Forelimb muscle (tissue), 1 donor: ENCODE measurements at places on chromosomes 2 and 18.

DNA sequence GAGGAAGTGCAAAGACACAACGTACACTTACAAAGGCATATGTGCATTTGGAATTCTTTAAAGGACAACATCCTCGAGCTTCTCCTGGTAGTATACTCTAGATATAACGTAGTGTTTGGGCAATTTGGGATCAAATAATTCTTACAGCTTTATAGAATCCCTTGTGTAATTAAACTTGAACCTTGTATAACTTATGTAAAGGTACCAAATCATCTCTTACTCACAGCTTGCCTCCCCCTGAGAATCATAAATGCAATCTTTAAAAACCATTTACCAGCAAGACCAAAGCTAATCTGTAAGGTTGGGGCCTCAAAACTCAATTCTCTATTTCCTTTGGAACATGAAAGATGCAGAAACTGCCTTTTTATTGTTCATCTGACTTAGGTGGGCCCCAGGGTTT is 12.2 kb upstream of the TNP1 start:
- DNase-seq, result no peak

DNA sequence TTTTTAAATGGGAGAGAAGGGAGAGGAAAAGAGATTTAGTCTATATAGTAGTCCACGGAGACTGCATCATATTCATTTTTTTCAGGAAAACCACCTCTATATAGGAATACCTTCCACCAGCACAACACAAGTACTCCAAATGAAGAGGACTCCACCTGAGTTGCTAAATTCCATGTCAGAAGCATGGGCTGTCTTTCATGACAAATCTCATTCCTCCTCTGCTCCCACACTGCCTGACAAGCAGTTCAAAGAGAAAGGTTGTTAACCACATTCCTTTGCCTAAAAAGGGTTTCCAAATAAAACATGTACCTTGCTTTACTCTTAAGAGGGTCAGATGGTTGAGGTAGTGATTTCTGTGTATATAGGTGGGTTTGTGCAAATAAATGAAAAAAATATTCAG is 122.0 kb downstream of the TMEFF2 start:
- no peak for DNase-seq

DNA sequence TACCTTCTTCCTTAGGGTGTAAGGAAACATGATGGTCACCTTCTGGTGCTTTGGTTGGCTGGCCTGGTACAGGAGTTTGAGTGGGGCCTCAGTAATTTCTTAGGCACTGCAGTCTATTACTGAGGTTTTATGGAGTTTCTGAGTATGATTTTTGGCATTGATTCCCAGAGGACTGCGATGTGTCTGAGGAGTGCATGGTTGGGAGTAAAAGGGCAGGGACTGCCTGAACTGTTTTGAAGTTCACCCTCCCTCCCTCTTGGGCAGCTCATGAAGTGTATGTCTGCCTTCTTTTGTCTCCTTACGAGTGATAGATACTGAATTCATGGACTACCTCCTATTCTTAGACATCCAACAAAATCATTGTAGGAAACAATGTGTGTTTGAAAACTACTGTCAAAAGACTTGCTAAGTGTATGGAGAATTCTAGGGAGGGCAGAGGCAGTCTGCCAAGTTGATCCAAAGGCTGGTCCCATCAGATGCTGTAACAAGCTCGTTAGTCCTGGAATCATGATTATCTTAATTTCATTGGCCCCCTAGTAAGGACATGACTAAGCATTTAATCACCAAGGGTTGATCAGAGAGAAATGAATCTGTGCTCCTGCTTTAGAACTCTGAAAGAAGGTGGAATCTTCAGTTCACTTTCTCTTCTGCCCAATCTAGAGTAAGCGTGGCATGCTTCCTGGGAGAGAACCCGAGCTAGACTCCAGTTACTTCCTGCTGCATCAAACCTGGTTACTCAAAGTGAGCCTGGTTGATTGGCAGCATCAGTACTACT is 26.5 kb downstream of the LYPD6B start:
- DNase-seq, result no peak

DNA sequence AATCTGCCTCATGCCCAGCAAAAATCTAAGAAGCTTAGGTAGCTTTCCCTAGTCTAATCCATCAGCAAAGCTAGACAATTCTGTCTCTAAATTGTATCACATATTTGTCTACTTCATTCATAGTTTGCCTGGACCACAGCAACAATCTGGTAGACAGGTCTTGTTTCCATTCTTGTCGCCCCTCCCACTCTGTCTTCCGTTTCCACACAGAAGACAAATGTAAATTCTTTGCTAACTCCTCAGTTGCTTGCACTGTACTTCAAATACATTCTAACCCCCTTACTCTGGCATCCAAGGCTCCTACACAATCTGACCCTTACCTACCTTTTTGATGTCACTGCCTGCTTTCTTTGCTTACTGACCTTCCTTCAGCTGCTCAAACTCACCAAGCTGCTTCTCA is 40.1 kb downstream of the THUMPD2 start:
- DNase-seq, result no peak

- DNase-seq, result no peak
Observed at GRCh38 chr2:44970846-44971450, 29.4 kb downstream of the SIX3 start.

DNA sequence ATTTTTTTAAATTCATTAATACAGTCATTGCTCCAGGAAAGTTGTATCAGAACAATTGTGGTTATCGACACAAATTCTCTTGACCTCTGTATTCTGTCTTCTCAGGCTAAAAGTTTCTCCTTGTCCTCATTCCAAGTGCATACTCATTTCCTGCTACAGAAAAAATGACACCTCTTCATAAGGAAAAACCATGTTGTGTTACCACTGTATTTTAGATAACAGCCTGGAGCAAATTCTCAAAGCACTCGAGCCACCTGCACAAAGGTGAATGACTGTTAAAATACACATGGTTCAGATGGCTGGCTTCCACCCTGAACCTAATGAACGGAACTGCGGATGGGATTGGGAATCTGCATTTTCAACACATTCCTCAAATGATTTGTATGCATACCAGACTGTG is 586.5 kb downstream of the EPHA4 start:
- DNase-seq, result no peak

- no peak for DNase-seq
Observed at GRCh38 chr2:46387886-46388515, 90.8 kb downstream of the EPAS1 start.

DNA sequence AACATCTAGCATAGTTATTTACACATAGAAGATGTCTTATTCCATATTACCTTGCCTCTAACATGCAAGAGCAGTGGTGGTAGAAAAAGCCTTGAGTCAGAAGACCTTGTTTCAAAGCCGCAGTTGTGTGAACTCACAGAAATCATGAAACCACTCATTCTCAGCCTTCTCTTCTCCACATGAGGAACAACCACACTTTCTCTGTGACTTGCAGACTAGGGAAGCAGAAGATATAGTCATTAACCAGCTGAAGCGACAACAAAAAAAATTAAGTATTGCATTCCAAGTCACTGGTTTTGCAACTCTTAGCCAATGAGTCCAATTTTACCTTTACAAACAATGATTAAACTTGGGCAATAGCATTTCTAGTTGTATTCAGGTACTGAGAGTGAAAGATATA is 19.0 kb downstream of the TWSG1 start:
- DNase-seq, result no peak

DNA sequence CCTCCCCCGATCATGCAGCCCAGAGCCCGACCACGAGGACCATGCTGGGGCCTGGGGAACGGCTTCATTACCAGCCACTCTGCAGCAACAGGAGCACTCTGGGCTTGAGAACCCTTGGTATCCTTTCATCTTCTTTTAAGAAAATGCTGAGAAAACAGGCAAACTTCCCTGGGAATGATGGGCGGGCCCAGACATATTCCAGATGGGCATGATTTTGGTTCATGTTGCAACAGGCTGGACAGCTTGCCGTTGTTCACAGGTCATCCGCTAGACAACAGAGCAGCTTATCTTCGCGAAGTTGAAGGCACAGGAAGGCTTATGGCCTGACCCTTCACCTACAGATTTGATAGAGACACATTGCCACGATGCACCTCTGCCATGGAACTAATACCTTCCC is 121.0 kb downstream of the KLHL29 start:
- DNase-seq, result no peak

GRCh38 chr2:11669454-11670291 is at the start of gene NTSR2:
NTSR2 (minus strand) TSS chr2:11670195; CDS start chr2:11670129, 66 bp downstream.
- no peak for DNase-seq

DNA sequence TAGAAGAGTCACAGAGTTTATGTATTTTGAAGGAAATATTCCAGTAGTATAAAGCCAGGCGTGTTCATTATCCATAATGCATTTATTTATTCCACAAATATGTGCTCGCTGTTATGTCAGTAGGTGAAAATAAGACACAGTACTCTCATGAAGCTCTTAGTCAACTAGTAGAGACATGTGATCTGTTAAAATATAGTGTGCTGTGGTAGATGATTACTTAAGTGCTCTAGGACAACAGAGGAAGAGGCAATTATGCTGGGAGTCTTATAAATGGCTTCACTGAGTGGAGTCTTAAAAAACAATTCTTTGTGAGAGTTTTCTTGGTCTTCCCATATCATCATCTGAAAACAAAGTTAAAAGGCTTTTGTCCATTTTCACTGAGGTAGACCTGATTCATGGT is 457.3 kb downstream of the XIRP2 start:
- DNase-seq, result no peak

DNA sequence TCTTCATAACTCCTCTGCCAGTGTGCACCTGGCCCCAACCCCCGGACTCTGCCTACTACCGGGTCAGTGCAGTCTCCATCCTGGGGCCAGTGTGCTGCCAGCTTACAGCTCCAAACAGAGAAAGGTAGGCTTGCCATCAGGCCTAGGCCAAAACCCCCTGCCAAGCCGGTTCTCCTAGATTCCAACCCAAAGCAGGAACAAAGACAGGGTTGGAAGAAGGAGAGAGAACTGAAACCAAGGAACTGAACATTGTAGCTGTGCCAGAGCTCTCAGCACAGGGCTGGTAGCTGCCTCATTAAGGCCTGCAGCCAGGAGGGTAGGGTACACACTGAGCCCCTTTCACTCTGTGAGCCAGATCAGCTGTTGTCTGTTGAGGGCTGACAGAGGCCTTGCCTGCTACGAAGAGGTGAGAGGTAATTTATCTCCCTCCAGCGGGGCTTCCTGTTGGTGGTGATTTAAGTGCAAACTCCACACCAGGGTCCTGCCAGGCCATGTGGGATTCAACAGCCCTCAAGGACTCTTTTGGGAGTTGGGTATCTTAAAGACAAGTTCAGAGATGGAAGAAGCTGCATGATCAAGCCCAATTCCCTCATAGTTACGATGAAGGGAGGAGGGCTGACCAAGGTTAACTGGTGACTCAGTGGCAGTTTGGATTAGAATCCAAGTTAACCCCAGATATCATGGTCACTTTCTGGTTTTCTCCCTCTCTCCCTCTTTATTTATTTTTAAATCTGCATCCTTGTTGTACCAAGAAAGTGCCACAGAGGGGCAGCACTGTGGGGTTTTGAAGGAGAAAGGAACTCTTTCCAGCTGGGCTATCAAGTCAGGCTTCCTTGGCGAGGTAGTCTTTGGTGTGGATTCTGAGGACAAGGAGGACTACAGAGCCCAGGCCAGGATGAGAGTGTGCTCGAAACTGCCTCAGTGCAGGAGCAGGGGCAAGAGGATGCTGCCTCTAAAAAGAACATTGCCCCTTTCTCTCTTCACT is 48.1 kb downstream of the CYRIA start:
- no peak for DNase-seq

- no peak for DNase-seq
Observed at GRCh38 chr2:21035974-21036707, 7.7 kb downstream of the APOB start.

- no peak for DNase-seq
Observed at GRCh38 chr18:22102953-22103646, 66.3 kb upstream of the GATA6 start.

- no peak for DNase-seq
Observed at GRCh38 chr18:58451115-58451971, 177.5 kb downstream of the ALPK2 start.

DNA sequence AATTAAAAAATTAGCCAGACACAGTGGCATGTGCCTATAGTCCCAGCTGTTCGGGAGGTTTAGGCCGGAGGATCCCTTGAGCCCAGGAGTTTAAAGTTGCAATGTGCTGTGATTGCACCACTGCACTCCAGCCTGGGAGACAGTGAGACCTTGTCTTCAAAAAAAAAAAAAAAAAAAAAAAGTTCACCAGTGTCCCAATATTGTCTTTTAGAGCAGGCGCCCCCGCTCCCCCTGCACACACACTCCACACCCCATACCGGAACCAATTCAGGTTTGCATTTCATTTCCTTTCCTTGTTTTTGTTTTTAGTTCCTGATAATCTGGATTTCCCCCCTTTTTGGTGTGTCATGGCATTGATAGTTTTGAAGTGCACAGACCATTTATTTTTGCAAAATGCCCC is 10.4 kb downstream of the TMEM87B start:
- no peak for DNase-seq

DNA sequence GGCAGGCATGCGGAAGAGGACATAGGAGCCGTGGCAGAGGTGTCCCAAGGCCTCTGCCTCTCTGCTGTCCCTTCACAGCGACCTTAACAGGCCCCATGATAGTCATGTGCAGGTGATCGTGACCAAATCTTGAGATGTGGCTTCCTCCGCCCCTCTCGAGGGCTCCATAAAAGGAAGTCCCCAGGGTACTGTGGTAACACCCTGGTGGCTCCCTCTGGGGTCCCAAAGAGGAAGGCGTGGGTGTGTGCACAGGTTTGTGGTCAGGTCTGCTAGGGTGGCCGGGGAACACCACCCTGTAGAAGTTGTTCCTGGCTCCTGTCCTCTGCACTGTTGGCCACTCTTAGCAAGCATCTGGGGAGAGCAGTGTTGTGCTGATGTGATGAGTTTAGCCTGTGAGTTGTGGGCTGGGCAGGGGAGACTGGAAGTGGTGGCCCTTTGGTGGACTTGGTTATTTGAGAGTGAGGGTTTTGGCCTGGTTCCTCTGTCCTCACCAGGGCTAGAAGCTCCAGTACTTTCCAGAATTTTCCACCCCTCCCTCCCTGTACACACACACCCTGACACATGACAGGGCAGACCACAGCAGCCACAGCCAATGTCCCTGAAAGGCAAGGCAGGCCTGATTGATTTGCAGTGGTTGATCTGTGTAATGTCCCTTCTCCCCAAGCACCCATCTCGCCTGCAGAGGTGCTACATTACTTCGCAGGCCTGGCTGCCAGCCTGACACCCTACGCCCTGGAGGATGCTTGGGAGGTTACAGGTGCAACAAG is 68.9 kb upstream of the BOD1L2 start:
- no peak for DNase-seq

- no peak for DNase-seq
Observed at GRCh38 chr2:6787376-6787775, 78.3 kb downstream of the CMPK2 start.

DNA sequence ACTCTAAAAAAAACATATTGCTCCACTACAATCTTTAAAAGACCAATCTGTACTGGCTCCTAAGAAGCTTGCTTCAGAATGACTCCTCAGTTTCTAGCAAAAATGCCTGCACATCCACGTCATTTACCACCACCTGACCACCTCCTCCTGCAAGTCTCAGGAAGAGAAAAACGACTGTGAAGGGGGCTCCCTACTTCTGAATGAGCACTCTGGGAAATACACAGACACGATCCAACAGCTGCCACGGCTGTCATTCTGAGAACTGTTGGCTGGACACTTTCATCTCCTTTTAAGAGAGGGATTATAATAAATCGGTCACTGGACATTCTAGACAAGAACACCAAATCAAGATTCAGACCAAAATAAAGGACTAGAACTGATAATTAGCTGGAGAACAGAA is 21.5 kb downstream of the EPG5 start:
- DNase-seq, result no peak
